ENCODE measurements at places on chromosomes 3 and 15.

GRCh38 chr3:170560717-170561382, 25.0 kb downstream of the SLC7A14 start:
- DNase-seq: no peak

GRCh38 chr15:81085213-81085612, 48.9 kb upstream of the CFAP161 start:
- no peak for DNase-seq

- no peak for DNase-seq
Observed at GRCh38 chr3:107861904-107862303, 228.9 kb downstream of the CD47 start.

GRCh38 chr3:150308037-150308319, 100.1 kb upstream of the TSC22D2 start:
- DNase-seq: no peak

DNA sequence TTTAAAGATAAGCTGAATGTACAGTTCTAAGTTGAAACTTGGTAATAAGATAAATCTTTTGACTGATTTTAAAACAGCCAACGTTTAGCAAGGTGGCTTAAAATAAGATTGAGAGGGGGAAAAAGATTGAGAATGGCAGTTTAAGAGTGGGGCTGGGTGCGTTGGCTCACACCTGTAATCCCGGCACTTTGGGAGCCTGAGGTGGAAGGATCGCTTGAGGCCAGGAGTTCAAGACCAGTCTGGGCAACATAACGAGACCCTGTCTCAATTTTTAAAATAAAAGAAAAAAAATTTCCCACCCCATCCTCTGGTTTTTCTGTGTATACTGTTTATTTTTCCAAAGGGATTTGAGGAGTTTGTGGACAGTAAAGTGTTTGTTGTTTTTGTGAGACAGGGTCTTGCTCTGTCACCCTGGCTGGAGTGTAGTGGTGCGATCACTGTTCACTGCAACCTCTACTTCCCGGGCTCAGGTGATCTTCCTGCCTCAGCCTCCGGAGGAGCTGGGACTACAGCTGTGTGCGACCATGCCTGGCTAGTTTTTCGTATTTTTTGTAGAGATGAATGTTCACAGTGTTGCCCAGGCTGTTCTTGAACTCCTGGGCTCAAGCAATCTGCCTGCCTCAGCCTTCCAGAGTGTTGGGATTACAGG, 3.0 kb downstream of the MAPK6 start:
- no peak for DNase-seq

GRCh38 chr3:131883711-131884407, 151.0 kb downstream of the CPNE4 start:
- DNase-seq: no peak

DNA sequence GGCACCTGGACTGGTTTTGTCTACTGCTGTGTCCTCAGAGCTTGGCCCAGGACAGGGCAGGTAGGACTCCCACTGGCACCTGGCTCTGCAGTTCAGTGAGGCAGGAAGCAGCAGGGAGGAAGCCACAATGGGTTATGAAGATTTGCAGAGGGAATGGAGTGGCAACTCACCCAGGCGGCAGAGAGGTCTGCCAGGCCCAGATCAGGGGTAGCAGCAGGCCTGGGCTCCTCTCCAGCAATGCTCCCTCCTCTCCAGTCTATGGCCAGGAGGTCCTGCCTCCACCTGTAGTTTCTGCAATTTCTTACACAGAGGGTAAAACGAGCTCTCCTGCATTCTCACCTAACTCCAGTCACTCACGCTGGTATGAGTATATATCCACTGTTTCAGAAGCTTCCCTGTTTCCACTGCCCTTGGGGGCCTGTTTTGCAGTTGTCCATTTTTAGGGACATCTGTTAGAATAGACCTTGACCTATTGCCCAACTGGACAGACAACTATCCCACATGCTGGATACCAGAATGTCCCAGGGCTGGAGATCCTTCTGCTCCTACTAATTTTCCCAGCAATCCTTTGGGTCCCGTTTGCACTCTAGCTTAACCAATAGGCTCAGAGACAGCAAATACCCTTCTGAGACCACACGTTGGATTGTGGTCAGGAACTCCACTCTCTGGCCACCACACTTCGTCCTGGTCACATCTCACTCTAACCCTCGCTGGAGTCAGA, 35.2 kb downstream of the HMCES start:
- no peak for DNase-seq

GRCh38 chr3:131807822-131808221, 227.0 kb downstream of the CPNE4 start:
- DNase-seq: no peak

DNA sequence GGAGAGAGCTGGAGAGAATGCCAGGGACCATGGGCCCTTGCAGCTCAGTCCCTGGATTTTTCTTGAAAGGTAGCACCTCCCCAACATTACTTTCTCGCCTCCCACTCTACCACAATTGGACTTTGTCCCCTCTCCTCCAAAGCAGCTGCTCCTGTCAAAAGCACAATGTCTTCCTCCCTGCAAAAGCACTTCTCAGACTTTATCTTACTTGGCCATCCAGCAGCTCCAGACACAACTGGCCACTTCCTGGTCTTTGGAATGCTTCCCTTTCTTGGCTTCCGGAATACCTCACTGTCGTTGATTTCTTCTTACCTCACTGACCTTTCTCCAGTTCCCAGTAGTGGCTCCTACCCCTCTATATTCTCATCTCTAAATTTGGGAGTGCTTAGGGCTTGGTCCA, 134.6 kb upstream of the PROK2 start:
- no peak for DNase-seq

DNA sequence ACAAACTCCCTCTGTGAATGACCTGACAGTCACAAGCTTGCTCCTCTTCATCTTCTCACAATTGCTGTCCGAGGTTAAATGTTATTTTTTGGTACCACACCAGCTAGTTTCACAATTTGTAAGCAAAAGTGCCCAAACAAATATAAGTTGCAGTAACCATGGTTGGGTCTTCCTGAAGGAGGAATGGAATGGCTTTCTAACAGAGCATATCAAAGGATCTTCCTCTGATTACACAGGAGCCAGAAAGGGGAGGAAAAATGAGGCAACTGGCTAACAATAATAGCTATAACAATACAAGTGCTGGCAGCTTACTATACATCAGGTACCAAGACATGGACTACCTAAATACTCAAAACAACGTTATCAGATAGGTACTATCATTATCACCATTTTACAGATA, 90.4 kb downstream of the WWTR1 start:
- no peak for DNase-seq
